ENCODE measurements at places on chromosomes 2 and 18.

DNA sequence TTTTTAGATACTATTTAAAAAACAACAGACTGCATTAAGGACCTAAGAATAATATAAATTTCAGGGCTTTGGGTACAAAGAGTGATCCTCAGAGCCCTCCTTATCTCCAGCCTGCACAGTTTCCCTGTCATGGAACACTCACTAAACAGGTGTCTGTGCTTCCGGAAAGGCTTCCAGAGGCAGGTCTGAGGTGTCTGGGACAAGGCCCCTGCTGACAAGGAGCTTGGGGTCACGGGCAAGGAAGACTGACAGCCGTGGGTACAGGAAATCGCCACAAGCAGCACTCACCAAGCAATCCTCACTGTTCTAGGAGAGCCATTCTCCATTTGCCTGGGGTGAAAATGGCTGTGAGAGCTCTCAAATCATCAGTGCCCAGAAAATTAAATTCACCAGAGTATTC, 220.3 kb upstream of the PXDN start:
- DNase-seq: no peak

DNA sequence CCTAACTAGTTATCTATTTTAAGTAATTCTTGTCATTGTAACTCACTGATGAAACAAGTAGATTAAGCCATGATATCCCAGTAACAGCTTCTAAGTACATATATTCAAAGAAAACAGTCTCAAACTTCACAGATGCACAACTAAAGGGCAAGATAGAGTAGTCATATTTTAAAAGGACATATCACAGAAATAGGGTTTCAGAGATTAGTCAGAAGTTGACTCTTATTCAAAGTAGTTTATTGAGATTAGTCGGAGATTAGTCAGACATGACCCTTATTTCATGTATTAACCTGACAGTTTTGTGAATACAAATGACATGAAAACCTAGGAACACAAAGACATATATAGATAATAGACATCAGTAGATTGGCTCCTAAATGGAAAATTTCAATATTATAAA, 15.9 kb upstream of the CHAC2 start:
- DNase-seq: no peak

- DNase-seq: no peak
Observed at GRCh38 chr2:190409616-190410015, 1.5 kb downstream of the MFSD6 start.

DNA sequence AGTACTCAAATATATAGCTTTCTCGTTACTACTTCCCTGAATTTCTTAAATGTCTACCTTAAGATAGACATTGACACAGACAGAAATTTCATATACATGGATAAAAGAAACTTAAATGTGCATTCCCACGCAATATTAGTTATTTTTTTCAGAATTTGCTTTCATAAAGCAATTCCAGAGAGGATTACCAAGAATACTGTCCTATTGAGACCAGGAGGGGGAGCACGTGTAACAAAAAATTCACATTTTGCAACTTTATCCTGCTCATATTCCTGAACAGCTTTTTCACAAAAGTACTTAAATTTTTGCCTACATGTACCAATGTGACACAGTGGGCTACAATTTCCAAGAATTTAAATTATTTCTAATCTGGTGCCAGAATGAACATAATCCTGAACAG, 30.7 kb upstream of the ERCC3 start:
- DNase-seq: no peak

DNA sequence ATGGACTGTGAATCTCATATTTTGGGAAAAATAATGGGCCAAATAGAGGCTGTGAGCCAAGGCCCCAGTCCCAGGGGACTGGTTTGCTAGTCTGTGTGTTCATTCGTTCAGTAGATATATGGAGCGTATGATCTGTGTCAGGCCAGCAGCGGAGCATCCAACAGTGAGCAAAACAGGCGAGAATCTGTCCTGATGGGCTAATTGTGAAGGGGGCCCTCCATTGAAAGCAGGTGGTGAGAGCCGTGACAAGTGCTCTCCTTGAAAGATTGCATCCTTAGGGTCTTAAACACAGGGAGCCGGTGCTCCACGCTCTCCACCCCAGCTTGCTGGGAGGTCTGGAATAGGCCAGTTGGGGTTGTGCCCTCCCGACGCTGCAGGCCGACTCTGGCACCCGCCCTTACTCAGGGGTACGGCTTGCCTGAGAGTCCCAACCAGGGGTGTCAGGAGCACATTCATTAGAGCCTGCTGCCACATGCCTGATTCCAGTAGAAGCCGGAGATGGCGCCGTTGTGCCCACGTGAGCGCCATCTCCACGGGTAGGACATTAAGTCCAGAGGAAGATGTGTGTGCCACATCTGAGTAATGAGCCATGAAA, 213.3 kb downstream of the SH3RF3 start:
- DNase-seq: no peak

- no peak for DNase-seq
Observed at GRCh38 chr2:133004623-133005022, 334.6 kb upstream of the LYPD1 start.

- no peak for DNase-seq
Observed at GRCh38 chr2:185667452-185667851, 71.2 kb upstream of the FSIP2 start.

DNA sequence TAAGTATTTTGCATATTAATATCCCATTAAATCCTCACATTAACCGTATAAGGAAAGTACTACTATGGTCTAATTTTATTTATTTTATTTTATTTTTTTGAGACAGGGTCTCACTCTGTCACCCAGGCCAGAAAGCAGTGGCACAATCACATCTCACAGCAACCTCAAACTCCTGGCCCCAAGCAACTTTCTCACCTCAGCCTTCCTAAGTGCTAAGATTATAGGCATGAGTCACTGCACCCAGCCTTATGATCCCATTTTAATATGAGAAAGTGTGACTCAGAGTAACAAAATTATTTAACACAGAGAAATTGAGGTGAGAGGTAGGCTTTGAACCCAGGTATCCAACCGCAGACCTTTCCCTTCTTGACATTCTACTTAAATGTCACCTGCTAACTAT, 330.0 kb upstream of the POU3F3 start:
- no peak for DNase-seq

GRCh38 chr18:55447672-55448018, 140.3 kb downstream of the TCF4 start:
- no peak for DNase-seq

DNA sequence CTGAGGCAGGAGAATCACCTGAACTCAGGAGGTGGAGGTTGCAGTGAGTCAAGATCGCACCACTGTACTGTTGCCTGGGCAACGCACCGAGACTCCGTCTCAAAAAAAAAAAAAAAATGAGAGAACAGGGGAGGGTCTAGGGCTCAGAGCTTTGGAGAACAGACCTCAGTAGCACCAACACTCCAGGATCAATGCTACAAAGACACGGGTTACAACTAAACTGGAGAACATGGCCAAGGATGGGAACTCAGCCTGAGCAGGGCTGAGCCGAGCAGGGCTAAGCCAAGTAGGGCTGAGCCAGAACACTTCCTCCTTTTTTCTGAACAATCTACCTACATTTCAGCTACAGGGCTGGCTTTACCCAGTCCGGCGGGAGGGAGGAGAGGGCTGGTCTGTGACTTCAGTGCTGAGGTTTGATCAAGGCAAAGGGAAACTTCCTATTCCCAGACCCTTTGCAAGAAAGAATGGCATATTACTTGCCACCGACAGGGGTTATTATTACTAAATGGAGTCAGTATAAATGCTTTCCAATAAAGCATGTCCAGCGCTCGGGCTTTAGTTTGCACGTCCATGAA, 2.9 kb upstream of the CASP8 start:
- DNase-seq: no peak
